ENCODE measurements at places on chromosomes 3 and 15.
A peak's percentile ranks its signal among the peaks of the same experiment; 100 is the strongest.

DNA sequence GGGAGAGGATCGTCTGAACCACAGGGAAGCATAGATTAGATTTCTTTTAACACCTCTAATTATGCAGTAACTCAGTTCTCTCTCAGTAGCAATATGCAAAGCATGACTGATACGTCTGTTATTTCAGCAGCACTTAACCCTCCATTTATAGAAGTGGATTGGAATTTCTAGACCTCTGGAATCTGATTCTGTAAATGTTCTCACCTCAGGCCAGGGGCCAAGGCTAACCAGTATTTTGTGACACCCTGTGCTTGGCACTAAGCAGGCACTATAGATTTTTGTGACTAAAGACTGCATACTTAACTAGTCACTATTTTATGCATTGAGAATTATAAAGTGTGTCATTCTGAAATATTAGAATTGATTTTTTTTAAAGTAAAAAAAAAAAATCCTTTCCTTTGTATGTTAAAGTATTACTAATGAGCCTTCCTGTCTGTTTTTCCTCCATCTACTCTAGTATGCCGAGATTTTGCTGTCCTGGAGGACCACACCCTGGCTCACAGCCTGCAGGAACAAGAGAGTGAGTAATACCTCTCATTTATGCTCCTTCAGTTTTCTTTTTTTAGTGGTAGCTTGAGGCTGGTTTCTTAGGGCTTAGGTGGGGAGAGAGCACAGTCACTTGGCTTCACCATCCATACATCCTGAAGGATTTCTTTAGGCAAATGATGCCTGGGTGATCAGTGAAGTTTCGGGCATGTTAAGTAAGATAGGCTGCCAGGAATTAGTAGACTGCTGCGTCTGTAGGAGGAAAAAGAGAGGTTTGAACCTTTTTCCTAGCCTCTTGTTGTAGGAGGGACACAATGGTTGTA, 26.5 kb upstream of the UTS2B start:
- peak; percentile 84 for DNase-seq

DNA sequence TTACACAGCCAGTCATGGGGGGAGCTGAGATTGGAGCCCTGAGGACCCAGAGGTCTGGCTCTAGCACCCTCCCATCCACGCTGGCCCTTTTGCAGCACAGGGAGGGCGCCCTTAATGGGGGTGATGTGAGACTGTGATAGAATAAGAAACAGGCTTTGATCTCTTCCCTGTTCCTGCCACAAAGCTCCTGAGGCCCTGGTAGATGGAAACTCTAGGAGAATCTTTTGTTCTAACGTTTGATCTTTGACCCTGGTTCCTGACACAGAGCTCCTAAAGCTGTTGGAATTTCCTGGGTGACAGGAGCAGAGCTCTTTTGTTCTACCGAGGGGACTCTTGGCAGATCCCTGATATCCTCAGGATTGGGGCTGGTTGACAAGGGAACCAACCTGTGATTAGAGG, 1.2 kb upstream of the UROC1 start:
- no peak for DNase-seq

GRCh38 chr15:80887148-80887547, 102.5 kb downstream of the MESD start:
- no peak for DNase-seq

DNA sequence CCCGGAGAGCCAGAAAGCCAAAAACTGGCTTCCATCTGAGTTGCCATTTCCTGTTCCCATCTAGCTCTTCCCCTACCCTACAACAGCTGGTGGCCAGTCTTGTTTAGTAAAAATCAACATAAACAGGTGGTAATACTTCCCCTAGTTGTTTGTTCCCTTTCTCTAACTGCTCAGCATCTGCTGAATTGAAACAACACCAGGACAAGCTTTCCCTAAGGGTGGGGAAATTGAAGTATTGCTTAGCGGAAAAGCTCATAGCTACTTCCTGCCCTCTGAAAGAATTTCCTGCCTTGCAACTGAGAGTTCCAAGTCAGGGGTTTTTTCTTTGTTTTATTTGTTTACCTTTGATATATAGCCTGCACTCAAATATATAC, 66.8 kb downstream of the HMG20A start:
- DNase-seq = no peak

DNA sequence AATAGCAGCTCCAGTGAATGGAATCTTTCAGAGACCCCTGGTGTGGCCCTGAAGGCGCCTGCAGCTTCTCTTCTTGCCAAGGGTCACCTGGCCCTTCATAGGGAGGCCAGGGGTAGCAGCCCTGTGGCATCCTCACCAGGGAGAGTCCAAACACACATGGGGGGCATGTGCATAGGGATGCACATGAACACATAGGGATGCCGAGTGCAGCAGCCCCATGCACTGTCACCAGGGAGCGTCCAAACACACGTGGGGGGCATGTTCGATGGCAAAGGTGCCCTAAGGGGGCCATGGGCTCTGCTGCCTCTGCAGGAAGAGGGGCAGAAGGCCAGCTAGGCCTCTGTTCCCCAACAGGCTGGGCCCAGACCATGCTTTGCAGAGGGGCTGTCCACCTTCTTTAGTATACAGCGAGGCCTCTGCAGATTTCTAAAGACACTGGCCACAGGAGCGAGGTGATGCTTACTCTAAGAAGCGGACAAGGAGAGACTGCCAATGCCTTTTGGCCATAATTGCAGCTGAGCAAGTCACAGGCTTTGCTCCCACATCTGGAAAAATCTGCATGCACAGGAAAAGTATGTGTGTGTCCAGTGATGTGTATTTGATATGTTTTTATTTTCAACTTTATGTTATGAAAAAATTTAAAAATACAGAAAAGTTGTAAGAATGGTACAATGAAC, 21.0 kb downstream of the ANAPC13 start:
- DNase-seq = no peak

- DNase-seq = no peak
Measured at GRCh38 chr15:96342406-96343112, 12.1 kb downstream of the NR2F2 start.

- DNase-seq = no peak
Measured at GRCh38 chr15:63805993-63806980, 27.5 kb downstream of the HERC1 start.

DNA sequence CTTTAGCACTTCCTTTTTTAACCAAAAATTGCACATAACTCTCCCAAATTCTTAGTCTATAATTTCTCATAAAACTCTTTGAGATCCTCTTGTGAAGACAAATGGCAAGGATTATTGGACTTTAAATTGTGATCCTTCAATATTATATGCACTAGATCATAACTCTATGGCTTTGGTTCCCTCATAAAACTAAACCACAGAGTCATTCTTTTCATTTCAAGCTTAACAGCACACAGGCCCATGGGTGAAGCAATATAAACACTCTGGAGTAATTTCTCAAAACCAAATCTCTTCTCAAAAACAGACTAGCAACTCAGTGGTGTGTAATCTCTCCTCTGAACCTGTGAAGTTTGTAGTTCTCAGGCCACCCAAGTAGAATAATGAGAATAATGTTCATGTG, 171.0 kb upstream of the NECTIN3 start:
- DNase-seq = no peak

DNA sequence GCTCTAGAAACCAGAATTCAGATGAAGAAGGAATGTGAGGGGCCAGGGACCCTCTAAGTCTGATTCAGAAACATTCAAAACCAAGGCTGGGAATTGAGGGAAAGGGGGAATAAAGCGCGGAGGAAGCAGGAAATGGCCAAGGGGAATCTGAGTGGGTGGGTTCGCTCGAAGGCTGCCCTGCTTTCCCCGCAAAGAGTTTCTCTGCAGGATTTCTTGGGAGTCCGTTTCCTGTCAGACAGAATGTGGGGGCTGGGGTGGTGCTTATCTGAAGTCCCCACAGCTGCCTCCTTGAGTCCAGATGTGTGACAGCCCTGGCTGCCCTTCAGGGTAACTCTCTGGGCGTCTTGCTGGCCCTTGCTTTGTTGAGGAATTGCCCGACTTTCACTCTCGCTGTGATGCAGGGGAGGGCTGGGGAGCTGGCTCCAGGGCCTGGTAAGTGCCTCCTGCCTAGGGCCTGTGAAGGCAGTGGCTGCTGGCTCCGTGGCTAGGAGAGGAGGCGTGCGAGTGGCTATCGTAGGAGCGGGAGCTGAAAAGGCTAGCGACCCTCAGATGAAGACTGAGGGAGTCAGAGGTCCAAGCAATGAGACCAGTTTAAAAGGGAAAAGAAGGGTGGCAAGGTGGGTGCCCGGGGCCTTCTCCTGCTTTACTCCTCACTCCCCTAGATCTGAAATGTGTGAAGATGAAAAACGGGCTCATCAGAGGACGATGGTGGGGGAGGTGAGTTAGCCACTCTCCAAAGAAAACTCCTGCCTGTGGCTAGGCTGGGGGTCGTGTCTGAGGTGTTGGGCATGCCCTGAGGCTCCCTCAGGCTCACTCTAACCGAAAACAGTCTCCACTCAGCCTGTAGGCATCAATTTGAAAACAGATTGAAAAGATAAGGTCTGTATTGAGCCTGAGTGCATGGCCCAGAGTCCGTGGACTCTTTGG, 143.9 kb upstream of the UMPS start:
- DNase-seq = no peak

DNA sequence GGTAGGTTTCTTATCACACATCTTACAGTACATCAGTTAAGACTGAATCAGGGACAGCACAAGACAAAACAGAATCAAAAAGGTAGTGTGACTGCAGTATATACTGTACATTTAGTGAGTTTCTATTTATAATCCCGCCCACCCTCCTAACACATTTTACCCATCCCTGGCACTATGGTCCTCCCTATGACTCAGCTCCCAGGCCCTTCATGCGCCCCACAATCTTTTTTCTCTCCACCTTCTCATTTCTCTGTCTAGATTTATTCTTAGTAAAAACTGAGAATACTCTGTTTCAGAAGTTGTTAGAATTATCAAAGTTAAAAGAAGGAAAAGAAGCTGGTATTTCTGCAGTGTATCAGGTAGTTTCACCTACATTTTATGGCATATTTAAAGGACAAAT, 427.3 kb downstream of the CNTN4 start:
- no peak for DNase-seq

DNA sequence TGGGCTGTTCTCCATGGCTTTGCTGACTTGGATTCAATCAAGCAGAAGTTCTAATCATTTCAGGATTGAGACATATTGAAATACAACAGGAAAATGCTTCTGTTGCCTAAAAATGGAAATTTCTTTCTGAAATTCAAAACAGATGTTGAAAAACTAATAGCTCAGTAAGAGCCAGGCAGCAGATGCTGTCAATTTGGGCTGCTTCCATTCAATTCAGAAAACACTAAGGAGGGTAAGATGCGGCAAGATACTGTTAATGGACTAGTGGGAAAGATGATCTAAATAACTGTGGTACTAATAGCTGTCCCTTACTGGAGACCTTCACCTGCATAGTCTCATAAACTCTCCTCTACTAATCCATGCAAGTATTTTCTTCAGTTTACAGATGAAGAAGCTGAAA, 53.5 kb downstream of the DGKG start:
- no peak for DNase-seq

Data from lower leg skin (tissue), 4 donors.